ENCODE measurements at places on chromosomes 12 and 14.

GRCh38 chr14:56956182-56956581 is 145.9 kb upstream of the OTX2 start:
- DNase-seq, result no peak

GRCh38 chr12:42084522-42084921 is 60.2 kb downstream of the GXYLT1 start:
- no peak for DNase-seq

GRCh38 chr12:89179983-89180382 is 172.3 kb downstream of the DUSP6 start:
- no peak for DNase-seq

DNA sequence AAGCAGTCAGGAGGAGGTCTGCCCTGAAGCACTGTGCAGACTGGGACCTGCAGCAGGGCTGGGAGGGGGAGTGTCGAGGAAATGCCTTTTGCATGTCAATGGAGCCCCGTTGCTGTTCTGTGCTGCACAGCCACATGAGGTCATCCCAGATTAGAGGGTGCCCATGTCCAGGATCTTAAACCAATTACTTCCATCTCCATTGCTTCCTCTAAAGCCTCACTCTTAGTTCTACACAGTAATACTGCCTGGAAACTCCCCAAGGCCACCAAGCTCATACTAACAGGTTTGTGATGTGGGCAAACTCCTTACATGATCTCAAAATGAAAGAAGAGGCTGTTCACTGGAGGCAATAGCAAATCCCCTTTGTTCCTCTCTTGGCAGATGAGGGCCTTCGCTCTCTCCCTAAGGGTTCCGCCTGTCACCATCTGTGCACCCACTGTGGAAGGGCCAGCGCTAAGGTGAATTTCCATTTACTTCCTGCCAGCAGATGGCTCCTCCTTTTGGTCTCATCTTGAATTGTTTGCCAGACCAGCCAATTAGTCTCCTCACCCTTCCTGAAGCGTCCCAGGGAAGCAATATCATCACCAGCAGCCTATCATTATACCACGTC is 35.4 kb upstream of the LTA4H start:
- DNase-seq, result no peak

DNA sequence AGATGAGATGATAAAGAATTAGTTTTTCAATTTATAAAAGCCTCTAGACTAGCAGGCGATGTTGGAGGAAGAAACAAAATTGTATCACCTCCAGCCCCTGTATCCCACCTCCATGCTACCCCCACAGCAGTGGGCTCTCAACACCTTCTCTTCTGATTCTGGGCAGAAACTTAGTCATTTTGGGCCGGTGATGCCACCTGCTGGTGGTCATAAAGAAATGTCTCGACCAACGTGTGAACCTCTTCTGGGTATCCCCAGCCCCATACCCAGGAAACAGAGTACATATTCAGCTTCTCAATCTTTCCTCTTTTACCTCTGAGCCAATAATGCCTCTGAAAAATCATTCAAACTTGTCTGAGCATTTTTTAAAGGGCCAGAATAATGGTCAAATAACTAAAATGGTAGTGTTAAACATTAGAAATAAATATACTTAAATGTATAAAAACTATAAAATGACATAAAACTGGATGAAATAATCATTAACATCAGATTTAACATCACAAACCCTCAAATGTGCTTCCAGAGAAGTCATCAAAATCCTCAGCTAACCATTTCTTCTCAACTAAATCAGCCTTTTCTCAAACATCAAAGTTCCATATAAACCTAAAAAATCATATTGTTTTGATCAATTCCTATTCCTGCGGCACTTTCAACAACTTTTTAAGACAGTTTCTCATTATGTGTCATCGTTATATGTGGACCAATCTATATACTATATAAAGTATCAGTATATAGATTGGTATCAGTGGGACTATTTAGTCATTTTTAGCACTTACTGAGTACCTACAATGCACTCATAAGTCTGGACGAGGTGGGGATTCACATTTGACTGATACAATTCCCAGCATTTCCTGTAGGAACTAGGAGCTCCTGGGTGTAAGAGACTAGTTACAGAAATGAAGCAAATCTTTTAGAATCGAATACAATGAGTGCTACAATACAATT is 69.4 kb downstream of the ATXN2 start:
- peak; percentile 63 for DNase-seq

All from CD4-positive, alpha-beta T cell treated with Interferon gamma for 1 hour (primary cell).